Activated CD8-positive, alpha-beta T cell treated with anti-CD3 and anti-CD28 coated beads for 36 hours (primary cell): ENCODE measurements at places on chromosomes 2 and 18.

- no peak for DNase-seq
- no peaks in the 10 kb centered on the region for H3K4me1 ChIP-seq
- no peaks in the 10 kb centered on the region for H3K36me3 ChIP-seq
These were observed 44.2 kb downstream of the LHCGR start for GRCh38 chr2:48711343-48711742.

GRCh38 chr2:238643400-238643907 lies 204.4 kb upstream of the TWIST2 start:
- peak overlapping the region; percentile 29 for H3K27ac ChIP-seq
- no peak overlapping the region for H3K4me3 ChIP-seq
- no peaks in the 10 kb centered on the region for H3K36me3 ChIP-seq
- peak; percentile 74 for DNase-seq

- no peak for DNase-seq
- peaks cover 3% of the 10 kb centered on the region for H3K36me3 ChIP-seq
- H3K27ac ChIP-seq, result peak overlapping the region; percentile 95
- H3K4me1 ChIP-seq, result peaks cover 9% of the 10 kb centered on the region
These were observed 862 bp downstream of the C18orf54 start for GRCh38 chr18:54358495-54359040.

- peaks cover 8% of the 10 kb centered on the region for H3K36me3 ChIP-seq
- H3K27ac ChIP-seq, result no peak overlapping the region
- H3K27me3 ChIP-seq, result no peaks in the 10 kb centered on the region
- DNase-seq, result no peak
These were observed 101.6 kb upstream of the TTN start for GRCh38 chr2:178908810-178909209.

GRCh38 chr2:18282026-18282425 lies 278.4 kb downstream of the RDH14 start:
- DNase-seq, result no peak
- no peak overlapping the region for H3K27ac ChIP-seq
- no peaks in the 10 kb centered on the region for H3K27me3 ChIP-seq
- no peak overlapping the region for H3K4me3 ChIP-seq
- no peaks in the 10 kb centered on the region for H3K36me3 ChIP-seq

DNA sequence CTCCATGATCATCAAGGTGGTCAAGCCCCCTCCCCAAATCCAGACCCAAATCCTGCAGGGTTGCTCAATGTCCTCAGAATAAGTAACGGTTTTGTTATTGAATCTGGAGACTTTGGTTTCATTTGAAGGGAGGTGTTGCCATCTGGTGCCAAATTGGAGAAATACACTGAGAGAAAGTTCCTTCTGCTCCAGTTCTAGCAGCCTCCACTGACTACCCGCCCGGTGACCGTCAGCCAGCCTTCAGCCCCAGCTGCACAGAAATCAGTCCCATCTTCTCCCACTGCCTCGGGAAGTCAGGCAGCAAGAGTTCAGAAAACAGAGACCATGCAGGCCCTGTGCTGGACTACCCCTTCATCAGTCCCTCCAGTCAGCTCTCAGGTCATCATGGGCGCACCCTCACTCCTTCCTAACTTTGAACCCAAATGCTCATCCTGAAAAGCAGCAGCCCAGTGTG lies 38.7 kb downstream of the PKDCC start:
- no peaks in the 10 kb centered on the region for H3K36me3 ChIP-seq
- H3K27me3 ChIP-seq, result no peaks in the 10 kb centered on the region
- no peak overlapping the region for H3K27ac ChIP-seq
- peaks cover 8% of the 10 kb centered on the region for H3K4me1 ChIP-seq
- DNase-seq, result peak; percentile 50

GRCh38 chr2:66771359-66771976 lies 336.5 kb downstream of the MEIS1 start:
- no peaks in the 10 kb centered on the region for H3K4me1 ChIP-seq

DNA sequence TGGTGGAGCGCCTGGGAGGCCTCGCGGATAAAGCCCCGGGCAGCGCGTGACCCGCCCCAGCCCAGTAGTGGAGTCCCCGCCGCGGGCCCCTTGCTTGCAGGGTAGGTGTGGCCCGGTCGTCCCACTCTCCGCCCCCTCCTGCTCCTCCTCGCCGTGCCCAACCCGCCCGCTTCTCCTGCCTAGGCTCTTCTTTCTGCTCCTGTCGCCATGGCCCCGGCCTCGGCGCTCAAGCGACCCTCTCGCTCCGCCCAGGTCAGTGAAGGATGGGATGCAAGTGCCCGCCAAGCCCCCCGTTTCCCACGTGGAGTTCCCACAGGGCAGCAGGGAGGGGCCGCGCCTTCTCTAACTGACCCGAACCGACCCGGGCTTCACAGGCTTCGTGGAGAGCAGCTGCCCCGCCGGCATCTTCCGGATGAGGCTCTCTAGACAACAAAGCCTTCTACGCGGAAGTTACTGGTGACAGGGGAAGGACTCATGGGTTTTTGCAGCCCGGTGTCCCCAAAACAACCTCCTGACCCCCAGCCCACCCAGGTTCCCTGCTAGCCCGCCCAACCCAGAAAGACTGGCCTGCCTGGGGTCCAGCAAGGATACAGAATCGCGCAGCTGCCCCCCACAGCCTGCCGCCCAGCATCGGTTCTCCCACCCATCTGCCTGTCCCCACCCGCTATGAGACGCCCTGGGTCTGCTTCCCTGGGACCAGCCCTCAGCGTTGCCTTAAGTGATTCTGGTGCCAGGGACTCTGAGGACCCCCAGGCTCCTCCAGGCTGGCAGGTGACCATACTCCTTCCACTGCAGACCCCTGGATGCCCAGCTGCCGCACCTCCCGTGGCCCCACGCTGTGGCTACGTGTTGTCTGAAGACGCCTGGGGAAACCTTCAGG lies 32.8 kb downstream of the TTC32 start:
- DNase-seq, result peak; percentile 76
- no peaks in the 10 kb centered on the region for H3K36me3 ChIP-seq
- peaks cover 32% of the 10 kb centered on the region for H3K4me1 ChIP-seq
- H3K27me3 ChIP-seq, result no peaks in the 10 kb centered on the region
- peak overlapping the region; percentile 89 for H3K4me3 ChIP-seq
- peak overlapping the region; percentile 89 for H3K27ac ChIP-seq

DNA sequence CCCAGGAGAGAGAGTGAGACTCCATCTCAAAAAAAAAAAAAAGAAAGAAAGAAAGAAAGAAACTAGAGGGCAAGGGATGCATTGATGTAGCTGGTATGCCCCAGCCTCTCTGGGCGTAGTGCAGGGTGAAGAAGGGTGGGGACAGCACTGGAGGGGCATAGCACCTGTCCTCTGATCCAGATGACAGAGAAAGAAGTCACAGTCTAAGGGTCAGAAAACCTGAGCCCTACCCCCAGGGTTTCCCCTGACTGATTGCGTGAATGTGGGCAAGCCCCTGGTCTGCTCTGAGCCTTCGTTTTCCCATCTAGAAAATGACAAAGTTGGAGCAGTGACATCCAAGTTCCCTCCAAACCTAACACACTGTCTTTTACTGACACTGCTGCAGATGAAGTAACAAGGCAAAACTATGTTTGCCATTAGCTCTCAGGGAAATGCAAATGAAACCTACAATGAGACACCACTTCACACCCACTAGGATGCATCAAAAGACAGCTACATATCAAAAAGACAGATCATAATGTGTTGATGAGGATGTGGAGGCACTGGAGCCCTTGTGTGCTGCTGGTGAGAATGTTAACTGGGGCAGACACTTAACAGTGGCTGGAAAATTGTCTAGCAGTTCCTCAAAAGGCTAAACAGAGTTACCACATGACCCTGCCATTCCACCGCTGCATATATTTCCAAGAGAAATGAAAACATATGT lies 19.5 kb upstream of the YWHAQ start:
- DNase-seq, result no peak
- no peak overlapping the region for H3K27ac ChIP-seq
- no peaks in the 10 kb centered on the region for H3K36me3 ChIP-seq
- H3K27me3 ChIP-seq, result no peaks in the 10 kb centered on the region
- no peak overlapping the region for H3K4me3 ChIP-seq
- peaks cover 15% of the 10 kb centered on the region for H3K4me1 ChIP-seq

DNA sequence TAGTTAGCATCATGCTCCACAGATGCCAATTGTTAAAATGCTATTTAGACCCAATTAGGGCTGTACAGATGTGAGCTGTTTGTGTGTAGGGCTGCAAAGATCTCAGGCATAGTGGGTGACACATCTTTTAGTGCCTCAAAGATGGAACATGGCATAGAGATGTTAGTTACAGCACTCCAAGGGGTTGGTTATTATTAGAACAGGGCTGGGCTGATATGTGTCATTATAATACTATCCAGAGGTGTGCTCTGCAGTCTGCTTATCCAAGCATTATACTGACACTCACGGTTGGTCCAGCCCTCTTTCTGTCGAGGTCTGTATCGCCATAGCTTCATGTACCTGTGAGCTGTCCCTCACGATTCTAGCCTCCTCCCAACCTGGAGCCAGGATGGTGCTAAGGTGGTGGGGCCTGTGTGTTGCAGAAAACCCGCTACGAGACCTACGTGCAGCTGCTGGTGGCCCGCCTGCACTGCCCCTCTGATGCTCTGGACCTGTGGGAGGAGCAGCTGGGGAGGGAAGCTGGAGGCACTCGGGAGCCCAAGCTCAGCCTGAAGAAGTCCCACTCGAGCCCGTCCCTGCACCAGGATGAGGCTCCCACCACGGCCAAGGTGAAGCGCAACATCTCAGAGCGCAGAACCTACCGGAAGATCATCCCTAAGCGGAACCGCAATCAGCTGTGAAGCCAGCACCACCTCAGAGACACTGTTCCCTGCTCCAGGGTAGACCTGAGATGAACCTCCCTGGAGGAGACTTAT lies 27.1 kb downstream of the PSD4 start:
- H3K4me1 ChIP-seq, result peaks cover 14% of the 10 kb centered on the region
- H3K27me3 ChIP-seq, result no peaks in the 10 kb centered on the region
- DNase-seq, result no peak
- no peak overlapping the region for H3K4me3 ChIP-seq
- no peak overlapping the region for H3K27ac ChIP-seq

DNA sequence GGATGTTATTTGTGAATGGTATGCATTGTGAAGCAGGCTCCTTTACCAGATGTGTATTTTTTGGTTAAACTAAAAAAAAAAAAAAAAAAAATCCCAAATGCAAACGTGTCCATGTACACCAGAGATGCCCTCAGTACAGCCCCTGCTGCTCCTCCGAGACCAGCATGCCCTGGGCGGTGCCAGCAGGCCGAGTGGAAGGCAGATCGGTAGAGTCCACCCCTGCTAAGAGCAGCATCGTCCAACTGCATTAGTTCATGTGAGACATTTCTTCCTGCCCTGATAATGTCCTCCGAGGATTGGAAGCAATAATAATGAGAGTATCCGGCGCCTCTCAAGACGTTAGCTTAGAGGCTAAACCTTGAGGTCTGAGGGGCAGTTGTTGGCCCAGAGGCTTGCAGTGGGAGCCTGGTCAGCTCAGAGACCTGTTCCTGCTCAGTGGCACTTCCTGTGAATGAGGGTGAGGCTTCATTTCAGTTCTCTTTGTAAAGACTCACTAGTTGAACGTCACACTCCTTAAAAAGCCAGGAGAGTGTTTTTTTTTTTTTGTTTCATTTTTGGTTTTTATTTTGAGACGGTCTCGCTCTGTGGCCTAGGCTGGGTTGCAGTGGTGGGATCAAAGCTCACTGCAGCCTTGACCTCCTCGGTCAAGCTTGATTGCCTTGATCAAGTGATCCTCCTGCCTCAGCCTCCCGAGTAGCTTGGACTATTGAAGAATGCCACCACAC lies 5.6 kb downstream of the SLC66A3 start:
- DNase-seq, result no peak
- H3K36me3 ChIP-seq, result no peaks in the 10 kb centered on the region

DNA sequence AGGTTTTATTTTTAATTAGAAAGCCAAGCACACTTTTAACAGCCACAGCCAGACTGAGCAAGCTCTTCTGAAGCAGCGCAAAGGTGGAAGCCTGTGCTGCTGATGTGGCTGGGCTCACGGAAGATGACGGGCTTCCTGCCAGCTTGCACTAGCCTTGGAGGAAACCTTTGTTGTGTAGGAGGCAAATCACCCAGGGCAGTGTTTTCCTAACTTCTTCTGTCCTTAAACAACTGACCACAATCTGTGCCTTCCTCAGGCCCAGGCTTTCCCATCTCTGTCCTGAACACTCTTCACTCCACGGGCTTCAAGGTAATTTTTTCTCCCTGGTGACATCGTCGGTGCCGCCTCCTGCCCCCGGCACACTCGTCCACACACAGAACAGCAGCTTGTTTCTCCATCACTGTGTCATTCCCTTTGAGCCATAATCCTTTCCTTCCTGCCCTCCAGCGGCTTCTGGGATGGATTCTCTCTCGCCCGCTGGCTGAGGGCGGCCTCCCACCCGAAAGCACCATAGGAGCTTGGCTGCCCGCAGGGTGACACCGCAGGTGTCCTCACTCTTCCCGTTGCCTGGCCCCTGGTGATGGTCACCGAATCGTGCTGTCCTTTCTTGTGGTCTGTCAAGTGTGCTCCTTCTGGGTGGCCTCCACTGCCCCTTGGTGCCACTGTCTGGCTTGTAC lies 31.1 kb upstream of the INHBB start:
- peak overlapping the region; percentile 37 for H3K27ac ChIP-seq
- H3K4me3 ChIP-seq, result peak overlapping the region; percentile 18
- no peaks in the 10 kb centered on the region for H3K36me3 ChIP-seq
- H3K4me1 ChIP-seq, result peaks cover 19% of the 10 kb centered on the region
- no peaks in the 10 kb centered on the region for H3K27me3 ChIP-seq

DNA sequence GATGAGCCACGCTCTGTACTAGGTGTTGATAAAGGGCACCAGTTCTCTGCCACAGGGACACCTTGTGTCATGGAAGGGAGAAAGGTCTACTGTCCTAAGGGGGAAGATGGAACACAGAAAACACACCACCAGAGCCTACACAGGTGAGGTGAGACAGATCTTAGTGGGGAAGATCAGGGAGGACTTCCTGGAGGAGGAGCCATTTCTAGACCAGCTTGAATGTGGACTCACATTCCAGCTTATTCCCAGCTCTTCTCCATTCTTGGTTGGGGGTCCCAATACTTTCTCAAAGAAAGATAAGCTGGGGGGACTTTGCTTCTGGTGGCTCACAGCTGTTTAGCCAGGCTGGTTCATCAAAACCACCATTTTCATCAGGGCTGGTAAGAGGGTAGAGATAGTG lies 36.2 kb downstream of the EMX1 start:
- peak overlapping the region; percentile 78 for H3K27ac ChIP-seq
- H3K4me1 ChIP-seq, result peaks cover 10% of the 10 kb centered on the region
- no peaks in the 10 kb centered on the region for H3K36me3 ChIP-seq
- H3K27me3 ChIP-seq, result no peaks in the 10 kb centered on the region

GRCh38 chr2:191497822-191498221 lies 180.1 kb upstream of the NABP1 start:
- H3K27me3 ChIP-seq, result peaks cover 2% of the 10 kb centered on the region
- H3K4me3 ChIP-seq, result no peak overlapping the region
- no peak overlapping the region for H3K27ac ChIP-seq
- DNase-seq, result no peak
- no peaks in the 10 kb centered on the region for H3K36me3 ChIP-seq
- no peaks in the 10 kb centered on the region for H3K4me1 ChIP-seq

- no peaks in the 10 kb centered on the region for H3K36me3 ChIP-seq
- H3K27me3 ChIP-seq, result no peaks in the 10 kb centered on the region
- H3K4me3 ChIP-seq, result no peak overlapping the region
- no peak for DNase-seq
- H3K27ac ChIP-seq, result no peak overlapping the region
These were observed 1189.4 kb downstream of the DSC3 start for GRCh38 chr18:29853126-29853525.

- H3K4me3 ChIP-seq, result no peak overlapping the region
- no peak for DNase-seq
- H3K36me3 ChIP-seq, result no peaks in the 10 kb centered on the region
- no peaks in the 10 kb centered on the region for H3K27me3 ChIP-seq
These were observed 381.2 kb downstream of the MBD2 start for GRCh38 chr18:53843113-53843760.
